ENCODE measurements at places on chromosomes 6 and 20.
A peak's percentile ranks its signal among the peaks of the same experiment; 100 is the strongest.

DNA sequence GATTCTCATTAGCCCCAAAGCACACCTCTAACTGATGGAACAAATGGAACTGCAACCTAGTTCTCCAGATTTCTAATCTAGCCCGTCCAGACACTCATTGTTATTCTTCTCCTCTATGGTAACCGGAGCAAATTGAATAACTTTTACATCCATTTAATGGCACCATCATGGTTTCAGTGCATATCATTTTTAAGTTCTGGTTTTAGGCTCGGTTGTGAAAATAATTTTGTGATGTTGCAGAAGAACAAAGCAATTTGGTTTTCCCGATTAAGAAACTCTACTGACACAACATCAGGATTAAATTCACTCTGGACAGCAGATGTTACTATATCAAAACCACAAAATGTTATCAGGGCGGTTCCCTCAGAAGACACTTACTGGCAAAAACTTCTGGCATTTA, 42.5 kb upstream of the HBS1L start:
- DNase-seq: no peak

DNA sequence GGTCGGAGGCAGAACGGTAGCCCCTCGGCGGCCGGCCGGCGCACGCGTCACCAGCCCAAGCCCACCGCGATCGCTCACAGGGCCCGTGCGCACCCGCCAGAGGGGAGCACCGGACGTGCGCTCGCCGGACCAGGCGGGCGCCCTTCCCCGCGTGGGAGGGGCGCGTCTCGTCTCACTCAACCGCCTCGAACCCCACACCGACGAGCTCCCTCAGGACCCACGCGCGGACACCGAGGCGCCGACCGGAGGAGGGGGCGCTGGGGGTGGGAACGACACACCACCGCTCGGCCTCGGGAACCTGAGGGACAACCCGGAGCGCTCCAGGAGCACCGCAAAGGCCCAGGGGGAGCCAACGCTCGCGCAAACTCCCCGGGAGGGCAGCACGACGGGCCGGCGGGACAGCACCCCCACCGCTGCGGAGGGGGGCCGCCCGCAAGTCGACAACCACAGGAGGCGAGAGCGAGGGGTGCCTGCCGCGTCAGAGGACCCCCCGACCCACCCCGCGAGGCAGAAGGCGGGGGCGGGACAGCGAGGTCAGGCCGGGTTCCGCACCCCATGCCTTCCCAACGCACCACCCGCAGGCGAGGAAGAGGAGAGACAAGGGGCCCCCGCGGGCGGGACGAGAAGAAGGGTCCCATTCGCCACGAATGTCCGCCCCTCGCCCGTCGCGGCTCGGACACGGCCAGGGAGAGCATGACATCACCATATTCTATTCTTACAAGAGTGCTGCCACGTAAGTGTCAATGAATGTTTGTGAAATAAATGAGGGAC, 512.7 kb upstream of the ZNF337 start:
- DNase-seq: peak; percentile 22

- DNase-seq: no peak
Observed at GRCh38 chr6:38957426-38957825, 91.2 kb upstream of the GLP1R start.

- no peak for DNase-seq
Observed at GRCh38 chr20:48165401-48165685, 380.1 kb upstream of the SULF2 start.

DNA sequence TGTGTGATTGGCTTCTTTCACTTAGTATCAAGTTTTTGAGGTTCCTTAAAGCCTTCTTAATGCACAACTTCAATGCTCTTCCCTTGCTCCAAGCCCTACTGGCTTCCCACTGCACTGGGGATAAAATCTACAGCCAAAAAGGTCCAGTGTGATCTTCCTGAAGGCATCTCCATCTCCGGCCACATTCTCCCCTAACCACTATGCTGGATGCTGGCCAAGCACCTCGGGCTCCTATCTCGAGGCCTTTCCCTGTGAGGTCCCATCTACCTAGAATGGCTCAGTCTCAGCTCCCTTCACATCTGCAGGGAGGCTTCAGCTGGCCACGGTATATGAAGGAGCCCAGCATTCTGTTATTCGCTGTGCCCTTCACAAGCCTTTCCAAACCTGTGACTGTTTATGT, 48.1 kb downstream of the CNKSR3 start:
- DNase-seq: no peak

- no peak for DNase-seq
Observed at GRCh38 chr20:38168791-38169589, 3.9 kb upstream of the TGM2 start.

GRCh38 chr6:116682334-116682712, 1.3 kb downstream of the KPNA5 start:
- peak; percentile 40 for DNase-seq

DNA sequence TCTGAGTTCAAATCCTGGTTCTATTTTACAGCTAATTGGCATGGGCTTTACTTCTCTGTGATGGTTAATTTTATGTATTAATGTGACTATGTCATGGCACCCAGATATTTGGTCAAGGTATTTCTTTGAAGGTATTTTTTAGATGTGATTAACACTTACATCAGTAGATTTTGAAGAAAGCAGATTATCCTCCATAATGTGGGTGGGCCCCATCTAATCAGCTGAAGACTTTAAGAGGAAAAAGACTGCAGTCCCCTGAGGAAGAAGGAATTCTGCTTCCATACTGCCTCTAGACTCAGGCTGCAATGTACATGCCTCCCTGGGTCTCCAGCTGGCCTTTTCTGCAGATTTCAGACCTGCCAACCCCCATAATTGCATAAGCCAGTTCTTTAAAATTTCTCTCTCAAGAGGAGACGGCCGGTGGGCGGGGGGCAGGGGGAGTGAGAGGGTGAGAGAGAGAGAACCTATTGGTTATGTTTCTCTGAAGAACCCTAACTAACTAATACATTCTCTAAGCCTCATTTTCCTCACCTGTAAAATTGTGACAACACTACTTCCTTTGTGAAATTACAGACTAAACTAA, 338.2 kb upstream of the PRDM1 start:
- DNase-seq: no peak

DNA sequence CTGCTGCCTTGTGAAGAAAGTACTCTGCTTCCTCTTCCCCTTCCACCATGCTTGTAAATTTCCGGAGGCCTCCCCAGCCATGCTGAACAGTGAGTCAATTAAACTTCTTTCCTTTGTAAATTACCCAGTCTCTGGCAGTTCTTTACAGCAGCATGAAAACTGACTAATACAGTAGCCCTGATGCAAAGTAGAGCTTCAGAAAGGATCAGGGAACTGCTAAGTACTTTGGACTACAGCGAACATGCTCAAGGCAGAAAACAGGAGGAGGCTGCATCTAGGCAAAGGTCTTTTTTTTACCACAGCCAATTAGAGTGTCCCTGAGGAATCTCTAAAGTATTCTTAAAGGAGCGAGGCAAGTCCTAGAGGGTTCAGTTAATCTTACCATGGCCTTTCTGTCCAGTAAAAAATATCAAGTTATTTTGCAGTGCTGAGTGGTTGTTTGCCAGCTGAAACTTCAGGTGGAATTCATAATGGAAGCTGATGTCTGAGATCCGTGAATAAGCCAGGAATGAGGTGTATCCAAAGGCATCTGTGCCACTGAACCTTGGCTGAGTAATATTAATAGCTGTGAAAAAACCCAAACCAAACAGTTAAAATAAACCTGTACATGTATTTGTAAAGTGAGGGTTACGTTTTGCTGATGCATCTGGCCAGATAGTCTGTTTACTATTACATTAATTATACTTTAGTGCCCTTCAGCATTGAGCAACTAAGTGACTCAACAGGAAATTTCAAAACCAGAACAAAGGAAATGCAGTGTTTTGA, 170.4 kb downstream of the PHF3 start:
- no peak for DNase-seq

- DNase-seq: peak; percentile 70
Observed at GRCh38 chr6:35497571-35498421, 917 bp upstream of the TEAD3 start.

GRCh38 chr6:150416128-150416527, 47.3 kb downstream of the IYD start:
- DNase-seq: no peak

- DNase-seq: peak; percentile 34
Observed at GRCh38 chr6:14876778-14877613, 368.9 kb upstream of the JARID2 start.

- DNase-seq: no peak
Observed at GRCh38 chr6:39758905-39759605, 33.1 kb upstream of the DAAM2 start.

- DNase-seq: no peak
Observed at GRCh38 chr20:48735112-48735511, 92.7 kb downstream of the PREX1 start.

GRCh38 chr6:150349546-150349945, 19.3 kb upstream of the IYD start:
- DNase-seq: no peak

DNA sequence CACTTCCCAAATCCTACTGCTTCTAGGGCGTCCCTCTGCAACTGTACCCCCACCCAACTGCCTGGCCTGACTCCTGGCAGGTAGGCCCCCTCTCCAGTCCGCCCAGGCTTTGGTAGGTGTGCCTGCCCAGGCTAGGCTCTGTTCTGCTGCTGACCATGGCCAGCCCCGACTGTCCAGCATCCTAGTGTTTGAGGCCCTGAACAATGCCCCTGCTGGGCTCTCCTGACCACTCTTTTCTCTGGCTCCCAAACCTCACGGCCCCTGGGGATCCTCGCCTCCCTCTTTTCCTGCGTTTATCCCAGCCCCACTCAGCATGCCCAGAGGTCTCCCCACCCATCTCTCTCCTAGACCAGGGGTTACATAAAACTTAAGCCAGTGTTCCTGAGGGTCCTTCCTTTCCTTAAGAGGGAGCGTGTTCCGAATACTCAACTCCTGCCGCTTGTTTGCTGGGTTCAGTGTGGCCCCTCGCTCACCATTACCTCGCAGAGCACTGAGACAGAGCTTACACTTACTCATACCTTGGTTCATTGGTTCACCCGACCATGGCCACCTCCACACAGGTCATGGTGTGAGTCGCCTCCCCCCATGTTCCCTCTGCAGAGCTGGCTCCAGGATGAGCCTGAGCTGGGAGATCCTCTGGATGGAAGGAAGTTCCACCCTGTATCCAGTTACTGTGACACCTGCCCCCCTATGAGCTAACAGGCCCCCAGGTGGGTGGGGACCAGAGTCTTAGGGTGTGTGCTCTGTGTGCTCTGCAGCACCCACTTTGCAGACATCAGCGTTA, 21.0 kb upstream of the MYT1 start:
- no peak for DNase-seq

- DNase-seq: no peak
Observed at GRCh38 chr20:49750611-49751396, 37.1 kb upstream of the B4GALT5 start.

DNA sequence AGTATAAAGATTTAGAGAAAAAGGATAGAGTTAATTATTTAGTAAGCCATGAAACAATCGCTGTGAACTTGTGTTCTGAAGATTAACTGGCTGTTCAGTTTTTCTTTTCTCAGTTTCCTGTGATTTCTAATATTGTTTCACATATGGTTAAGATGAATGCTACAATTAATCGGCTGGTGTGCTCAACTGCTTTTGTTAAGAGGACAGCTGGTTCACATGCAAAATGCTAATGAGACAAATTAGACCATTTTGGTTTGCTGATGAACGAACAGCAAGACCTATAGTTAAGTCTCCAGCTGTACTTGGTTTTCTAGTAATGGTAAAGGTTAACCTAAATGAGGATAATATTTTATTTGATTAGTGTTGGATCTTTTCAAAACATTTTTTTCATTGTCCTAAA, 10.8 kb upstream of the NHSL1 start:
- DNase-seq: no peak

DNA sequence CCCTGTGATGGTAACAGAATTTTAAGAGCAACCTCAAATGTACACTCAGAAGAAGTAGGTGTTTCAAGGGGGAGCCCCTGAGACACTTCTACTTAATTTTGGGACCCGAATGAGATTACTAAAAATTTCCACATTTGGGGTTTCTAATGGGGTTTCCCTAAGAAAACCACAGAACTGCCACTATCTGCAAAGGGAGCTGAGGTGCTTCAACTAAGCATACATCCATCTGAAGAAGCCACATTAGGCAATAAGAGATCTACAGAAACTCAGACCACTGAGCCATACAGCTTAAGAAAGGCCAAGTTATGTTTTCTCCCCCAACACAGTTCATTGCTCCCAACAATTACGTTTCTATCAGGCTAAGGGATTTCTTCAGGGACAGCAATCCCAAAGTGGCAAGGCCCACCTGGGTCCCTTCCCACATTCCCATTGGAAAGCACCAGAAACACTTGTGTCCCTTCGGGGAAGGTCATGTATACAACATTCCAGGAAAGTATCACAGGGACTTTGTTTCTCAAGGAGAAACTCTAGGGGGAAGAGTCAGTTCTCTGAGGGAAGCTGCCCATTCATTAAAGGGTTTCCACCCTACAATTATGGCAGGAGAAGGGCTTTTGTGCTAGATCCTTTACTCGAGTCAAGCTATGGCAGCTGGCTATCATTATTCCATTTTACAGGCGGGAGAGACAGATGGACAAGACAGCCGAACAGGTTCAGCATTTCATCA, 5.0 kb downstream of the BCL2L1 start:
- DNase-seq: no peak

- no peak for DNase-seq
Observed at GRCh38 chr6:90446164-90446563, 140.7 kb downstream of the MAP3K7 start.

All from stimulated activated CD4-positive, alpha-beta T cell treated with anti-CD3 and anti-CD28 coated beads, Interleukin-15, amount 100 ng/mL, for 24 hours (primary cell).